Right ventricle myocardium inferior (tissue), 1 donor: ENCODE measurements at places on chromosomes 4 and X. TPM values are rescaled to one million over a fixed set of nuclear protein-coding genes. Genes with fewer than 3 reads are reported as not detected.

DNA sequence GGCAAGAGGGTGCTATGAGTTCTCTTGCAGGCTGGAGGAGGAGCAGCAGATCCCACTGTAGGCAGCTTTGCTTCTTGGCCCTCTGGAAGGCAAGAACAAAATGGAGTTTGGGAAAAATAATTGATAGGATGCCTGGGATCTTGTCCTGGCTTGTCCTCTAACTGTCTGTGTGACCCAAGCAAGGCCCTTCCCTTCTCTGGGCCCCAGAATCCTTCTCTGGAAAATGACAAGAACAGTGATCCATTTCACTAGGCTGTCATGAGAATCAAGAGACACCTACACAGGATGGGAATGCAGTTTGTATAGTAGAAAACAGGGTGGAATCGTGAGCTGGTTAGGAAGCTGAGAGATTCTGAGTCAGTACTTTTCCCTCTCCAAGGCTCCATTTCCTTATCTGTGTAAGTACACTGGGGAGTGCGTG, 133.3 kb downstream of the PJA1 start:
- no peak for DNase-seq

The CPE gene
- 56.2 TPM for total RNA-seq

The LANCL3 gene
- total RNA-seq = 0.16 TPM

The ELOVL6 gene
- 2.0 TPM for total RNA-seq

DNA sequence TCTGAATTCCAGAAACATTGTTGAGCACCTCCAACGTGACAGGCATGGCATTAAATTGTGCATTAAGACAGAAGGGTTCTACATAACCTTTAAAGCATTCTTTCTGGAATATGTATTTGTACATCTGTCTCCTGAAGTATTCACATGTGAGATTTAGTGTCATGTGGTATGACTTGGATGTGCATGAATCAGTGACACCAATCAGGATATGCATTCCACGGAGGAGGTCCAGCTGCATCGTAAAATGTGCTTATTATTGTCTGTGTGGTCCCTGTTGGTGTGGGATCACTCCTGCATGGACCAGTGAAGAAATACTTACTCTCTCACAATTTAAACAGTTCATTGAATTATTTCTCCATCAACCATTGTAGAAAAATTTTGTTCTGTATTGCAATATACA, 149.0 kb downstream of the MID1 start:
- no peak for DNase-seq

The PCSK1N gene
- total RNA-seq = not detected

DNA sequence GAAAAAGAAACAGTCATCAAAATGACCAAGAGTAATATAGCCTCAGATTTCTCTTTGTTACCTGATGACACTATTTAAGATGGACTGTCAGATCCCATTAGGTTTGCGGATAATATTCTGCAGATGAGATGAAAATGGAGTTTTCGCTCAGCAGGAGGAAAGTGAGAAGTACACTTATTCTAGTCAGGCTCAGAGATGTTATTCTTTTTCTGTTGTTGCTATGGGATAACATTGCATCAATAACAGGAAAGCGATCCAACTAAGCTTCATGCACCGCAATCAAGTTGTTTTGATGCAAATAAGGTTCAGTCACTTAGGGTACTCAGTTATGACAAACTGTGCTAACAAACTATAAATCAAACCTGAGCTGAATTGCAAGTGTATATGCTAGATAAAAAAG, 415.0 kb downstream of the CCSER1 start:
- DNase-seq = no peak

The DGAT2L6 gene
- not detected for total RNA-seq

GRCh38 chrX:70042399-70043371, 7.1 kb downstream of the AWAT2 start:
- DNase-seq = no peak

The RNF150 gene
- total RNA-seq = 56.1 TPM

DNA sequence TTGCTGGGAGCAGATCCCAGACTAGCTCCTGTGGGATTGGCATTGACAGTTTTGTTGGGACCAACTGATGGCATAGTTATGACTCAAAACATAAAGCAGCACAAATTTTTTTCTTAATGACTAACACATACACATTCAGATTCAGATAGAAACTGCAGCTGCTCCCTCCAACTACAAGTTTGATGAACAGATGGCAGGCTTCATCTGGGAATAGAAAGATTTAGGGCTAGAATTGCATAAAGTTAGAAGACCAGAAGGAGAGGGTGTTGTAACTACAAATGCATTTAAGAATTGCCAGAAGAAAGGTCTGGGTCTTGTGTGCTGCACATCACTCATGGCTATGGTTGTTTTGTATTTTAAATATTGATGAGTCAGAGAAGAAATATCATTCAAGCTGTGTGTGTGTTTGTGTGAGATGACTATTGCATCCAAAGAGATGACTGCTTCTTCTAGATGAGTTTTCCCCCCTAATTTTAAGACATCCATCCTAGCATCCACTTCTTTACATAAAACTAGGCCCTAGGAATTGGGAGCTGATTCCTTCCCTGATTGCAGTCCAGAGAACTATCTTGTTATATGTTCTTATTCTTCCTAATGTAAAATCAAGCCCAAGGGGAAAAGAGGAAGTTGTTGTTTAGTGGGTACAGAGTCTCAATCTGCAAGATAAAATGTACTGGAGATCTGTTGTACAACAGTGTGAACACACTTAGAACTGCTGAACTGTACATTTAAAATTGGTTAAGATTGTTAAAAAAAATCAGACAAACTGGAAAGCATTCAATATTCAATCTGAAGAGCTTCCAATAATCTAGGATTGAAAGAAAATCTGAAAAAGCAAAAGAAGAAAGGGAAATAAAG, 175.1 kb downstream of the PARM1 start:
- DNase-seq = no peak

The PDLIM3 gene
- total RNA-seq = 281 TPM

GRCh38 chrX:131072871-131073571, 14.9 kb downstream of the ARHGAP36 start:
- DNase-seq = no peak

The TMPRSS11F gene
- not detected for total RNA-seq

The MGAT4D gene
- total RNA-seq = not detected

The DAPP1 gene
- total RNA-seq = 0.73 TPM
